ENCODE measurements at places on chromosomes 13 and 19. TPM values are rescaled to one million over a fixed set of nuclear protein-coding genes. Genes with fewer than 3 reads are reported as not detected.

- no peak for DNase-seq
Measured at GRCh38 chr19:57374179-57374578, 10.8 kb downstream of the TRAPPC2B start.

- DNase-seq = no peak
Measured at GRCh38 chr13:66794340-66795031, 435.6 kb downstream of the PCDH9 start.

DNA sequence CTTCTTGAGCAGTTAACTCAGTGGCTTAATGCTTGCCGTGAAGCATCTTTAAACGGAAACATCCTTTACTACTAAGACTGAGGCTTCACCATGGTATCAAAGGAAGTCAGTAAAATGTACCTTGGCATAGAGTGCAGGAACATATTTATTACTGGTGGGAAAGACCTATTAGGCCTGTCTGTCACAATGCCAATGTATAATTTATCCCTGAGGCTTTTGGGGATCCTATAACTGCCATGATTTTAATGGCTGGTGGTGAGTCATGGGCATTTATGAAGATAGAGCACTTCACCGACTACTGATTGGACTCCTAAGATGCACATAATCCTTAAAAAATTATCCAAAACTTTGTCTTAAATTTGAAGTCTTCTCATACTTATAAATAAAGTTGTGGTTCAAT is 79.6 kb downstream of the FGF14 start:
- no peak for DNase-seq

GRCh38 chr13:112521073-112521685 is 66.8 kb downstream of the TUBGCP3 start:
- DNase-seq = no peak

The ERICH6B gene
- polyA plus RNA-seq = 2.1 TPM

DNA sequence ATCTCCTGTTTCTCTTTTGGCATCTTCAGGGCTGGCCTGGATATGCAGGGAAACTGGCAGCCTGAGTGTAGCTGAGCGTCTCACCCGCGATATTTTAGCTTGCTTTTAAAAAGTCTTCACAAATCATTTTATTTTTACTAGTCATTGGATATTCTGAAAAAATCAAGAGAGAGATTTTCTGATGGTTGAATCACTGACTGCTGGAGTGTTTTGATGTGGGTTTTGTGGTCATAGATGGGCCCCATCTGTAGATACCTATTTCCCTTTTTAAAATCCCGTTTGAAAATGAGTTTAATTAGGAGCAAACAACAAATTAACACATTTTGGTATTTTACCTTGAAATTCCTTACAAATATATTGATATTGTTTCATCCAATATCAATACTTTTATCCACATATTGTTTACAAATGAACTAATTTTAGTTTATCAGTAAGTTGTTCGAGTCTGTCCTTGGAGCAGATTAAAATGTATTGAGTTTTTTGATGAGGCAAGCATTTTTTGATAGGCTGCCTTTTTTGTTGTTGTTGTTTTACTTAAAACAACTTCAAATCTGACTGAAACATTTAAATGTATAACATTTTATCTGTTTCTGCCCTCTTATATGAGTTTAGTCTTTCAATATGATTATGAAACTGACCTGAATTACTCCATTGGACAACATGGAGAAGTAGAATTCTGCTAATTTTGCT is 21.5 kb upstream of the OXGR1 start:
- no peak for DNase-seq

- DNase-seq = no peak
Measured at GRCh38 chr13:114082849-114083645, 49.4 kb downstream of the RASA3 start.

GRCh38 chr13:22253107-22253506 is 582.2 kb downstream of the FGF9 start:
- DNase-seq = no peak

The OR7E24 gene
- polyA plus RNA-seq = not detected

- DNase-seq = no peak
Measured at GRCh38 chr13:41017159-41017558, 2.0 kb downstream of the ELF1 start.

DNA sequence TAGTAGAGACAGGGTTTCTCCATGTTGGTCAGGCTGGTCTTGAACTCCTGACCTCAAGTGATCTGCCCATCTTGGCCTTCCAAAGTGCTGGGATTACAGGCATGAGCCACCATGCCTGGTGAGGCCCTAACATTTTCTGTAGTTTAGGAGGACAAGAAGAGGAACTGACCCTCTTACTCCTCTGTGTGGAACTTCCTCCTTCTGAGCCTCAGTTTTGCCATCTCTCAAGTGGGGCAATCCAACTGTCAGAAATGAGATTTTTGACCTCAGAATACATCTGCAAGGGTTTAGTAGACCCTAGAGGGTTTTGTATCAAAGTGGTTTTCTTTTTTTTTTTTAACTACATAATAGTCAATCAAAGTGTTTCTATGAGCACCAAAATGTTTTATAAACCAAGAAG is 2.4 kb downstream of the DKKL1 start:
- DNase-seq = no peak
